ENCODE measurements at places on chromosomes 4 and X. TPM values are rescaled to one million over a fixed set of nuclear protein-coding genes. Genes with fewer than 3 reads are reported as not detected.

DNA sequence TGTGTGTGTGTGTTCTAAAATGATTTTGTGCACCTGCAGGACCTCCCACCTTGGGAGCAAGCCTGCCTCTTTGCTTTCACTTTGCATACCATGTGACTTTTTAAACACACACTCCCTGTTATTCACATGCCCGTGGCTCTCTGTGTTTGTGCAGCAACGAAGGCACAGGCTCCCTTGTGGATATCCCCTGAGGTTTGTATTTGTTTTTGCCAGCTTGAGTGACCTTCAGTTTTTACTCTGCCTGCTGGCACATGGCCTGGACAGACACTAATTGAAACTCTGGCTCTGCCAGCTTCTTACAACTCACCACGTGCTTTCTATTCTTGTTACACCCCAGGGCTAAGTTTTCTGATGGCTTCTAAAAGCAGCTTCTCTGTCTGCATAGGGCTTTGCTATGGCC is 885.8 kb downstream of the SH3BGRL start:
- DNase-seq, result peak; percentile 24

DNA sequence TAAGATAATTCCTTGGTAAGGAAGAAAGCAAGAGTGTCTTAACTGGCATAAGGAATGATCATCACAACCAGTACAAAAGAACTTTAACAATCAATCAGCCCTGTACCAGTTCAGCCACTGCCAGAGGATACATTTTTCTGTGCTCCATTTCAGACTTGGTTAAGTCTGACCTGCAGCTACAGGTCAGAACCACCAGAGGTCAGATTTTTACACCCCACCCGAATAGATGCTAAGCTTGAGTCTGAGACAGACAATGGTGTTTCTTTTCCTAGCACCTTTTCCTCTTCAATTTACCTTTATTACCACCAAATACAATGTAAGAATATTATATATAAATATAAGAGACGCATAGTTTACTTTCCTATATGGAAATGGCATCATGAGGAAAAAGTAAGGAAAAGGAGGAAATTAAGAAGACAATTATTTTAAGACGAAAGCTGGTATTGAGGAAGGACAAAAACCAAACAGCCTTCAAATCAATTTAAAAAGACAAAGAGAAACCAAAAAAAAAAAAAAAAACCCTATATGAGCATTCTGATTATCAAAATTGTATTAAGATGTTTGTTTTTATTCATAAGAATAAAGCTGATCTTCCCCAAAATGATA is 215.3 kb upstream of the TTC29 start:
- no peak for DNase-seq

- no peak for DNase-seq
Observed at GRCh38 chrX:11864171-11864570, 106.1 kb downstream of the MSL3 start.

DNA sequence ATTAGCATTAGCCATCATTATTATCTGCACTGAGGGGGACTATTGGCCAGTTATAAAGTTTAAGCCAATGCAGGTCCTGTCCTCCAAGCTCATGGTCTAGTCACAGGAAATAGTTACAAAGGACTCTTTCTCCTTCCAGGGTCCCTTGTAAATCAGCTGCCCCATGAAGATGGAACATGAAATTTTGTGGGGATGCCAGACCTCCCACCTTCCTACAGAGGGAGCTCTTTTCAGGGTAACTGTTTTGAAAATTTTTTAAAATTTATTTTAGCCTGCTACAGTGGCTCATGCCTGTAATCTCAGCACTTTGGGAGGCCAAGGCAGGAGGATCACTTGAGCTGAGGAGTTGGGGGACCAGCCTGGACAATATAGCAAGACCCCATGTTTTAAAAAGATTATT is 124.4 kb upstream of the SLC34A2 start:
- DNase-seq, result no peak

- no peak for DNase-seq
Observed at GRCh38 chrX:97401586-97402136, 518.0 kb downstream of the RPA4 start.

DNA sequence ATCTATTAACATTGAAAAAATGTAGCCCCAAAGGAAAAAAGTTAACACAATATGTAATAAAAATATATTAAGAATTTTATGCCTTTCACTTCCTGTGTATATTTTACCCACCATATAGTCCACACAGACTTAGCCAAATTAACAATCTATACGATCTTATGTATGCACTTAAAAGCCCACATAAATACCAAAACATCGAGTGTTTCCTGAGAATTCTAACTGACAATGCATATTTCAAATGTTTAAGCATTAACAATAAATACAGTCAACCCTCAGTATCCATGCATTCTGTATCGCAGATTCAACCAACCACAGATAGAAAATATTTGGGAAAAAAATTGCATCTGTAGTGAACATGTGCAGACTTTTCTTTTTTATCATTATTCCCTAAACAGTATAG is 226.8 kb downstream of the COL25A1 start:
- DNase-seq, result no peak

DNA sequence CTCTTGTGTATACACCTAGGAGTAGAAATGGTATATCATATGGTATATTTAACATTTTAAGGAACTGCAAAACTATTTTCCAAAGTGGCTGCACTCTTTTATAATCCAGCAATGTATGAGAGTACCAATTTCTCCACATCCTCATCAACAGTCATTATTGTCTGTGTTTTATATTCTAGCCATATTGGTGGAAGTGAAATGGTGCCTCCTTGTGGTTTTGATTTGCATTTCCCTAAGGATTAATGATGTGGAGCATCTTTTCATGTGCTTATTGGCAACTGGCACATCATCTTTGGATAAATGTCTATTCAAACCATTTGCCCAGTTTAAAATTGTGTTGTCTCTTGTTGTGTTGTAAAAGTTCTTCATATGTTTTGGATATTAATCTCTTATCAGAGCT is 9.6 kb downstream of the BMP15 start:
- DNase-seq, result no peak

DNA sequence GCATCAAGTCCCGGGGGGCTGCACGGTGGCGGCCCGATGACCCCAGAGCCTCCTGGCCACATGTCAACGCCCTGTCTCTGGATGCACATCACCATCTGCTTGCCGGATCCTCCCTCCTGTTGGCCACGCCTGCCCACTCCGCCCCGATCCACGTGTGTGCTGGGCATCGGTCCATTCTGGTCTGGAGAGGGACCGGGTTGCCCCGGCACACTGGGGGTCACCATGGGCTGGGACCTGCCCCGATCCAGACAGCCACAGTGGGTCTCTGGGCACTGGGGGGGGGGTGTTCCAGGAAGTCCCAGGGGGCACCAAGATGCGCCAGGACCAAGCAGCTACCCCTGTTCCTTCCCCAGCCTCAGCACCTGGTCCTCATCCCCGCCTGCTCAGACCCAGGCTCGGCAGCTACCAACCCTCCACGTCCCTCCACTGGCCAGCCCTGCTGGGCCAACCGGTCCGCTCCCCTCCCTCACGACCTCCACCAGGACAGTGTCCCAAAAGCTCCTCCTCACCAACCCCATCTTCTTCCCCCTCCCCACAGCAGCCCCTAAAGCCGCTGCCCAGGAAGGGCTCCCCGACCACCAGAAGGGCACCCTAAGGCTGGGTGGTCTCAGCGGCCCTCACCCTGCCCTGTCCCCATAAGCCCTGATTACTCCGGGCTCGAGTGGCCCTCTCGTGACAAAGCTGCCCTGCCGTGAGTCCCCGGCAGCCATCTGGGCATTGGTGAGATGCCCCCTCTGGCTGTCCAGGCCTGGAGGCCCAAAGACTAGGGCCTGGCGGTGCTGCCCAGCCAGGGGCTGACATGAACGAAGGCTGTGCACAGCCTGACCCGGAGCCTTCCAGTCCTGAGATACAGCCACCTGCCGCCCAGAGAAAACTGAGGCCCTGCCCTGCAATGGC is 4.6 kb downstream of the CTBP1 start:
- no peak for DNase-seq

DNA sequence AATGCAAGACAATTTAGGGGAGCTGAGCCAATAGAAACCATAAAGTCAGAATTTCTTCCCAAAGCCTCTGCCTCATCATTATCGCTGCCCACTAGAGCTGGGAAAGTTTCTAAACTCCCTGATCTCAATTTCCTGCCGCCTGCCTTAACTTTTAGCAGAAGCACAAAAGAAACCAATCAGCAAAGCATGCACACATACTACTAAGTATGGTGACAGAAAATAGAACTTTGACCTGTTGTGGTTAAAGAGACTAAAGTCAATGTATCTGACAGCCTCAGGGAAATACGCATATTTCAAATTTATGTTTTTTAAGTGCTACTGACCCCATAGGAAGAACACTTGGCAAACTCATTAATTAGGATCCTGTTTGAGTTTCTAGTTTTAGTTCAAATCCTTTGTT is 10.1 kb downstream of the STK26 start:
- DNase-seq, result no peak

- DNase-seq, result no peak
Observed at GRCh38 chrX:128975745-128976144, 547.5 kb downstream of the SMARCA1 start.

DNA sequence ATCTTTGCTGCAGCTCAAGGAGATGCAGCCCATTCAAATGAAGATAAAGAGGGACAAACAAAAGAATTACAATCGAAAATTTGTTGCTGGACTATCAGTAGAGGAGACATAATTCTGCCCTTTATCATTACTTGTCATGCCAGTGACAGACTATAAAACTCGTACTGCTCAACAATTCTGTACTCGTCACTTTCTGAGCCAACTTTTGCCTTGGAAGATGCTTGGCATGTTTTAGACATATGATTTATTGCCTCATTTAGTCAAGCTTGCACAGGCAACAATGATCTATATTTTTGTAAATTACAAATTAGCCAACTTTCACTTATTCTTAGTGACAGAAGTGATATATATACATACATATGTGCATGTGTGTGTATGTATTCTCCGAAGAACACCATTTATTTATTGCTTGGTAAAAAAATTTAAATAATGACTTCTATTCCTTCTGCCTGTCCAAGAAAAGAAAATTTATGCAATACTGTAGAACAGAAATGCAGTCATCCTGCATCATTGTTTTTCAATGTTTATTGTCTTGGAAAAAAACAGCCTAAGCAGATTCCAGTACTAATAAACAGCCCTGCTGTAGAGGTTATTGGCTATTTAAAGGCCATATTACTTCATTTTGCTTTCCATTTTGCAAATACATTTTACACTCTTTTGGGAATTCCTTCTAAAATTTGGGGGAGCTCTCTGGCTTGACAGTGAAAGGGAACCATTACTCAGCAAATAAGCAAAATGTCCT is 374.9 kb upstream of the GALNT7 start:
- DNase-seq, result no peak

DNA sequence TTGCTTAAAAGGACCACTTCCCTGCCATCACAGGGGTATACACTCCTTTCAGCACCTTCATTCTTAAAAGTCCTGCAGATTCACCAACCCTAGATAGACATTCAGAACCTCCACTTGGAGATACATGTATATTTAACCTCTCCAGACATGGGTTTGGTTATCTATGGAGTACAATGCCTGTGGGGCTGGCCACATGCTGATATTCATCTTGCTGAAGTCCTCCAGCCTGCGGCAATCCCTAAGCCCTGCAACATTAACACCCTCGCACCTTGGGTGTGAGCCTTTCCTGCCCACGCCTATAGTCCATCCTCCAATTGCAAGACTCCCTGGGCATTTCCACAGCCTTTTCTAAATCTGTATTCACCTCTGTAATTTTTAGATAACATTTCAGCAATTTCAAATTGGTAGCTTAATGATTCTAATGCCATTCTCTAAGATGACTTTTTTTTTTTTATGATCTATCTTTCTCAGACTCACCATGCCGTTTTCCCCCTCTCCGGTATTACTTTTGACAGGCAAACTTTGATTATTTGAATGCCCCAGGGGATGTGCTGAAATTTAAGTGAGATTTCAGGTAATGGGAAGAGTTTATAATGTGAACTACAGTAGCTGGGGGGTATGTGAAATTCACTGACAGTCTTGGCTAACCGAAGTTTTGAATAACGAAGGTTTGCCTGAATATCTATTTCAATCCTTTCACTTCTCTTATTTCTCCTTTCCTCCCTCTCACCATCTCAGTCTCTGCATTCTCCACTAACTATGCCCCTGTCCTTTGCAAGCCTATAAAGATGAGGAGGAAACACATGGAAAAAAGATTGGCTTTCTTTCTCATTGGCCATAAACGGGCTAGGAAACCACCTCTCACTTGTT is 24.1 kb downstream of the CCDC149 start:
- DNase-seq, result no peak

- no peak for DNase-seq
Observed at GRCh38 chr4:2545321-2546013, 9.0 kb downstream of the FAM193A start.

DNA sequence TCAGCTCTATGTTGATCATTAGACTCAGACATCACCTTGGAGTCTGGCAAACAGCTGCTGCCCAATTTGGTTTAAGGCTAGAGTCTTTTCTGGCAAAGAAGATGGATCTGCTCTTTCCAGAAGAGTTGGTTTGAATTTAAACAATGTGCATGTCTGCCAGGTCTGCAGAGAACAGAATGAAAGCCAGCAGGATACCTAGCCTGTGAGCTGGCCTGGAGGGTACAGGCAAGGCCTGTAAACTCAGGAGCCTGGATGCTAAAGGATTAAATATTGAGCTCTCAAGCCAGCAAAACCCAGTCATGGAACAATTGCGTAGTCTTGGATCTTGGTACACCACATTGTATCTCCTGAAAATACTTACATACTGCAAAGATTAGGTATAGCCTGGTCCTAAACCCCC is 15.6 kb upstream of the PDLIM3 start:
- no peak for DNase-seq

Gene PABPC4L
- 2.9 TPM for total RNA-seq

Gene SMIM10L2A
- total RNA-seq, result 5.4 TPM

Gene PROM1
- total RNA-seq, result 8.9 TPM

Gene NPNT
- total RNA-seq, result 5.5 TPM

Gene RPL36A
- total RNA-seq, result 98.0 TPM

Gene GLRB
- total RNA-seq, result 15.0 TPM

Gene IL1RAPL1
- 2.0 TPM for total RNA-seq

Gene RTL3
- total RNA-seq, result not detected

Gene NLRP2B
- total RNA-seq, result not detected

Gene CXorf49
- not detected for total RNA-seq

Gene GPC3
- total RNA-seq, result 9.9 TPM

Gene CT45A10
- not detected for total RNA-seq

Gene DUSP21
- total RNA-seq, result not detected
